ENCODE measurements at places on chromosomes 5 and 9.

DNA sequence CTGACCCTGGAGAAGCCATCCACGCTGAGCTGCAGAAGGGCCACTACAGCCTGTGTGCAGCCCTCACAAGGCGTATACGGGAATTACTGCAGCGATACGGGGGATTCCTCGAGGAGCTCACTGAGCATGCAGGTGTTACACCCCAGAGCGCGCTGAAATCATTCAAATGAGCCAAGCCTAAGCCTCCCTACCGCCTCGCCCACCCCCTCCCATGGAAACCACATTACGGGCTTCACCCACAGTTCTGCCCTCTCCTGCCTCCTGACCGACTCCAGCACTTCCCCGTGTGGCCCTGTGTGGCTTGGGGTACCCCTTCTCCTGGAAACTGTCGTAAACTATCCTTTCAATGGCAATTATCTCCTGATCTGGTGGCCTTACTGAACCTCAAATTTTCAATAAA, 13.3 kb downstream of the SURF6 start:
- DNase-seq = no peak

DNA sequence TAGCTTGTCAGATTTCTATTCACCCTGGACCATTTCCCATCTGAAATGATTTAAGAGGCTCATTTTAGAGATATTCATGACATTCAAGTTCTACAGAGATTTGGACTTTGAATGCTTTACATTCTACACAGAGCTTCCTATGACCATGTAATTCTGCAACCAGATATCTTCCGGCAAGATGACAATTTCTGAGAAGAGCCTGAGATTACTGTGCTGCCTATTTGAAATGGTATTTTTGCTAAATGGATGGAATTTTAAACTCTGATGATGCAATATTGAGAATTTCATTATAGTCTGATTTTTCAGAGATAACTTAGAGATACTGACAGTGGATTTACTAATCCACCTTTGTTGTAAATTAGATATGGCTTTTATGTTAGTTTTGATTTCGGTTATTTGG, 16.0 kb upstream of the ACOT12 start:
- DNase-seq = no peak

GRCh38 chr5:128126241-128126640, 42.7 kb downstream of the SLC12A2 start:
- DNase-seq = no peak

GRCh38 chr5:73022471-73023169, 66.8 kb downstream of the FCHO2 start:
- no peak for DNase-seq

DNA sequence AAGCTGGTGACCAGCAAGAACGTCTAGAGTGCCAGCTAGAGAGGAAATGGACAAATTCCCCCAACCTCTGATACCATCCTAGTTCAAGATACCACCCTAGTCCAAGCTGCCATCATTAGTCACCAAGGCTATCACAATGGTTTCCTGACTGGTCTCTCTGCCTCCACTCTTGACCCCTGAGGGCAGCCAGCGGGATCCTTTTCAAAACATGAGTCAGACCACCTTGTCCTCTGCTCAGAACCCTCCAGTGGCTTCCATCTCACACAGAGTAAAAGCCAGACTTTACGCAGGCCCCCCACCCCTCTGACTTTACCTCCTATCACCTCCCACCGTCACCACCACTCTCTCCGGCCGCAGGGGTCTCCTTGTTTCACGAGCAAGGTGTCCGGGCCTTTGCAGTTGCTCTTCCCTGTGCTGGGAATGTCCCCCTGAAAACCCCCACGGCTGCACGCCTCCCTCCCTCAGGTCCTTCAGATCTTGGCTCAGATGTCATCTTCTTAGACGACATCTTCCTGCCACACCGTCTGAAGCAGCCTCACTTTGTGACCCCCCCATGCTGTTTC, 42.2 kb upstream of the FBXW11 start:
- DNase-seq = no peak

- DNase-seq = no peak
Measured at GRCh38 chr5:13625616-13626198, 318.8 kb downstream of the DNAH5 start.

DNA sequence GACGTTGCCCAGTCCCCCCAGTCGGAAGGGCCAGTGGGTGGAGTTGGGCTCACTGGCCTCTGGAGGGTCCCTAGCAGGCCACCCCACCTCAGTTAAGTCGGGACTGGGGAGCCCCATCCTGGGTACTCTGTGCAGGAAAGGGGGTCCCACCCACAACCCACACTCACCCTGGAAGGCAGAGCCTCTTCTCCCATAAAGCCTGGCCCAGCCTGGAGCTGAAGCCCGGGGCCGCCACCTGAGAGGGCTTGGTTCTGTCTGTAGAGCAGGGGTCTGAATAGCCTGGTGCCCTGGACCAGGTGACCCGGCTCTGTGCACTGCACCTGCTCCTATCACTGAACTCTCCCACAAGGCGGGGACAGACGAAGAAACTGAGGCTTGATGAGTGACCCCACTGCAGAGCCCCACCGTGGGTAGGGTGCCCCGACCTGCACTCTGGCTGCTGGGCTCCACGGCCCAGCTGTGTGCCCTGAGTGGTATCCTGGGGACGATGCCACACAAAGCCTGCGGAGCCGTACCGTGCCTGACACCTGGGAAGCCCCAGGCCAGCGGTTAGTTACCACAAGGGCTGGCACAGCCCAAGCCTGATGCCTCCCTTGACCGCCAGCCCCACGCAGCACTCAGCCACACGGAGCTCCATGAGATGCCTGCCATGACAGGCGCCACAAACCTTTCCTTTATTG, 7.3 kb downstream of the PTGES2 start:
- DNase-seq = no peak

GRCh38 chr9:137157618-137158415, 12.0 kb downstream of the LRRC26 start:
- no peak for DNase-seq

DNA sequence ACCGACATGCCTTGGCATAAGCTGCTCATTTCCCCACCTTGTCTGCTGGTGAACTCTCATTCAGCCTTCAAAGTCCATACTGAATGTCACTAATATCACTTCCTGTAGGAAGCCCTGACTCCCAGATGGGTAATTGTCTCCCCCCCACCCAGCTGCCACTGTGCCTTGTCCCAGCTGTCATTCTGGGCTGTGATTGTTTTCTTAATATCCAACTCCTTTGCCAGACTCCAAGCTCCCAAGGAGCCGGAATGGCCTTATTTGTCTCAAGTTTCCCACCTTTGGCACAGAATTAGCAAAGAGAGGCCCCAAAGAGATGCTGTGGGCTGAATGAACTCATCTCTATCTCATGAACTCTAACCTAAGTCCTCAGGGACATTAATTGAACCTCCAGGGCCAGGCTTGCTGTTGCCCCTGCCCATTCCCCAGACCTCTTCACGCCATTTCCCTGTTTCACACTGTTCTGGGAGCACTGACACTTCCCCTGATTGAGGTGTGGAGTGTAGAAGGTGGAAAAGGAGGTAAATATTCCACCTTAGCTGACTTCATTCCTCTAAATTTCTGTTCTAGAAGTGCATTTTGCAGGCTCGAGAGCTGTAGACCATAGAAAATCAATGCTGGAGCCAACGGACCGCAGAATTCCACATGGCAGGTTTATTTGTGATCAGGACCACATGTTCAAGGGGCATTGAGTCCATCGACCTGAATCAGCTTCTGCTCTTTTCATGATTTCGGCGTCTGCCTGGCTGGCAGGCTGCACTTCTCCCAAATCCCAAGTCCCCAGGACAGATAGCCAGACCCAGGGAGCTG, 4.9 kb upstream of the SH3PXD2B start:
- no peak for DNase-seq

DNA sequence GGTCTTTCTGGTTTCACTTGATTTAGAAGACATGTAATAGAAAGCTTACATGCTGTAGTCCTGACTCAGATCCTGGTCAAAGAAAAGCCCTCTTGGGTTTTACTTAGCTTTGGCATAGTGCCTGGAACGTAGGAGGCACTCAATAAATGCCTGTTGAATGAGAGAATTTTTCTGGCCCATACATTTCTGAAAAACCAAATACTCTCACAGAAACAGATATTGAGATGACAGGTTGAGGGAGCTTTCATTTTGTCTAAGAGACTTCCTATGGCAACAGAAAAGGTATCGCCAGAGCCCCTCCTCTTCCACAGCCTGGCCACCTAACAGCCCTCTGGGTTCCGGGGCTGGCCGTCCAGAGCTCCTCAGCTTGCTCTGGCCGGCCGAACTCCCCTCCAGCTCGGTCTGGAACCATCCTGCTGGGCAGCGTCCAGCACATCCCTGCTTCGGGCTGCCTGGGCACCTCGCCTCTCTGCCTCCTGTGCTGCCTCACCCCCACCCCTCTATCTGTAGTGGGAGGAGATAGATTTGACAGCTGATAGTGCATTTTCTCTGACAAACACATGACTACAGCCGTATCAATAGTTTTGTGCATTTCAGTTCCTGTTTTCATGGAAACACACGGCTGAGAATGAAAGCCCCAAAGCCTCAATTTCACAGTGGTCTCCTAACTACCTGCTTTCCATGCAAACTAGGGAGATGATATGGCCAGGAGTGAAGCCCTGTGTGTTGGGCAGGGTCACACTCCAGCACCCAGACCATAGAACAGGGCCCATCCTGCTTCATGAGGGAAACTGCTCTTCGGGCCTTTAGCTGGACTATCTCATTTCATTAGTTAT, 1.1 kb downstream of the IL4 start:
- DNase-seq = no peak

DNA sequence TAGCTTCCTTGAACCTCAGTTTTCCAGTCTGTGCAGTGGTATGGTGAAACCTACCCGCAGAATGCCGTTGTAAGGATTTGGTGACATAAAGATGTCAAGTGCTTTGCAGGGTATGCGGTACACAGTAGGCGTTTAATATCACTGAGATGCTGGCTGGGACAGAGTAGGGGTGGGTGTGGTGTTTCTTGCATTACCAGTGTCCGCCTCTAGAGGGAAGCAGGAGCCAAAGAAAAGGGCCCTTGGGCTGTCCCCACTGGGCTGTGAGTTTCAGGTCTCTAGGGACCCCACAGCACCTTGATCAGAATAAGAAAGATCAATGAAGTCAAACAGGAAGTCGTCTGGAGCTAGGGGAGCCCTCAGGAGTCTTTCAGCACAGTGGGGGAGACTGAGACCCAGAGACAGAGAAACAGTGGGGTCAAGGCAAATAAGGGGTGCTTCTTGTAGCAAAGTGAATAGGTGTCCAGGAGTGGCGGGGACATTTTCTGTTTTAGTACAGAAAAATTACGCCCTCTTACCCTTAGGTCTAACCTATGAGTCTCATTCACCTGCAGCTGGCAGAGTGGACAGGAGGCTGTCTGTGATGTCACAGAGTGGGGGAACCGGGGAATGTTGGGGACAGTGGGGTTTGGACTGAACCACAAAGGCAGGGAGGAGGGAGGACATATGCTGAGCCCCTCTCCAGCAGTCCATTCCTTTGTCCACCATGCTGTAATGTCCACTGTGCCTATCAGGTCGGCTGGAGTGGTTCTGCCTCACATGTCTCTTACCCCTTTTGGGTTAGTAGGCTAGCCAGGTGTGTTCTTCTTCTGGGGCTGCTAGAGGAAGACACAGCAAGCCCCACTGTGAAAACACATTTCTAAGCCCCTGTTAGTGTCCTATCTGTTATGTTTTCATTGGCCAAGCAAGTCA, 4.7 kb upstream of the TEX53 start:
- DNase-seq = peak; percentile 54

GRCh38 chr9:34986540-34987047, 3.0 kb upstream of the DNAJB5 start:
- DNase-seq = no peak

DNA sequence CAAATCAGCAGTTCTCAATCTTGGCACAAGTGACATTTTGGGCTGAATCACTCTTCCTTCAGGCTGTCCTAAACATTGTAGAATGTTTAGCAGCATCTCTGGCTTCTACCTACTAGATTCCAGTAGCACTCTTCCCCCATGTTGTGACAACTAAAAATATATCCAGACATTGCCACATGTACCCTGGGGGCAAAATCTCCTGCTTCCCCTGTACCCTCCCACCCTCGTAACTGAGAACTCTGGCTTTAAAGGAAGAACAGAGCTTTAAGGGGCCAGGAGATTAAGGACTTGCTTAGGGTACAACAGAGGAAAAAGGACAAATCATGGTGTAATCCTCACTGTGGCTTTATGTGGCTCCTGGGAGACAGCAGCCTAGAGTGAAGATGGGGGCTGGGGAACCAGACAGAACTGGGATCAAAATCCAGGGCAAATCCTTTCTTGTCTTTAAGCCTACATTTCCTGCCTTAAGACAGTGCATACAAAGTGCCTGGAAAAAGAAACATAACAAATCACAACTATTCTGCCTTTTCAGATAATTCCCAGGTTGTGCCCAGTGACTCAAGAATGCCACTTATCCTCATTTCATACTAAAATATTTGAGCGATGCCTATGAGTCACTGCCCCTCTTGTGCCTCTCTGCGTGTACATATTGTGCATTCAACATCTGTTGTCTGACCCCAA, 109.3 kb downstream of the DAPK1 start:
- DNase-seq = no peak

GRCh38 chr9:107976767-107977166, 487.2 kb upstream of the KLF4 start:
- no peak for DNase-seq

DNA sequence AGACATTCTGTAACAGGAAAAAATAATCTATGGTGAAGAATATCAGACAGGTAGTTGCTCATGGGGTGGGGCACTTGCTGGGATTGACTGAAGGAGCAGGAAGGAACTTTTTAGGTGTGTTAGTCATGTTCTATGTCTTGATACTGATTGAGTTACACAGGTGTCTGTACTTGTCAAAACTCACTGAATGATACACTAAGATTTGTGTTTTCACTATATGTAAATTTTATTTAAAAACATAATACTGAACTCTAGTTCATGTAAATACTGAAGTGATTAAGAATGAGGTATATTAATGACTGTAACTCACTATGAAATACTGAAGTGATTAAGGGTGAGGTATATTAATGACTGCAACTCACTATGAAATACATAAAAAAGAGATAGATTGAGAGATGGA, 28.5 kb downstream of the IL6ST start:
- no peak for DNase-seq

DNA sequence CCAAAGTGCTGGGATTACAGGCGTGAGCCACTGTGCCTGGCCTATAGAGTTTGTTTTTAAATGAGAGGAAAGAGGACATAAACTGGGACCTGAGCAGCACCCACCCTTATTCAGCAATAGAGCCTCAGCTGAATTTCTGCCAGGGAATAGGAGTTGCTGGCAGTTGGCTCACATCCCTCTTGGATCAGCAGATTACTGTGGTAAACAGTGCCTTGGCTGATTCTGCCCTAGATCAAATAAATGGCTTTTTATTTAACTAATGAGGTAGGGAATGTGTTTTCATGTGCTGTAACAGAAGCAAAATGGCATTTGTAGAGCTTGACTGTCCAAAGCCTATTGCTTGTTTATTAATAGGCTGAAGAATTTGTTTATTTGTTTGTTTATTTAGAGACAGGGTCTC, 2.1 kb downstream of the ARHGEF37 start:
- no peak for DNase-seq

- no peak for DNase-seq
Measured at GRCh38 chr5:40446910-40447309, 232.8 kb upstream of the PTGER4 start.

- no peak for DNase-seq
Measured at GRCh38 chr9:88915916-88916315, 75.4 kb upstream of the S1PR3 start.

Measured in stimulated activated CD8-positive, alpha-beta memory T cell treated with anti-CD3 and anti-CD28 coated beads, Interleukin-2, amount 100 ng/mL, for 48 hours (primary cell).